ENCODE measurements at places on chromosomes 12 and 14. TPM values are rescaled to one million over a fixed set of nuclear protein-coding genes. Genes with fewer than 3 reads are reported as not detected.

The VRTN gene
- polyA plus RNA-seq: not detected

The KRT73 gene
- polyA plus RNA-seq: not detected

The ACSM4 gene
- polyA plus RNA-seq: not detected

The SOCS4 gene
- polyA plus RNA-seq: 3.7 TPM

The KCNH3 gene
- polyA plus RNA-seq: 0.14 TPM

The KRT78 gene
- polyA plus RNA-seq: 0.14 TPM

The USP44 gene
- 0.10 TPM for polyA plus RNA-seq

The CHST11 gene
- polyA plus RNA-seq: 1.1 TPM

The PDZRN4 gene
- not detected for polyA plus RNA-seq
